NCI-H774 (cell line): ENCODE measurements at places on chromosomes 2 and 18.

GRCh38 chr2:135913727-135914365, 37.6 kb upstream of the MCM6 start:
- peak; percentile 25 for DNase-seq

GRCh38 chr2:68466778-68467076, 367 bp downstream of the FBXO48 start:
- DNase-seq: no peak

DNA sequence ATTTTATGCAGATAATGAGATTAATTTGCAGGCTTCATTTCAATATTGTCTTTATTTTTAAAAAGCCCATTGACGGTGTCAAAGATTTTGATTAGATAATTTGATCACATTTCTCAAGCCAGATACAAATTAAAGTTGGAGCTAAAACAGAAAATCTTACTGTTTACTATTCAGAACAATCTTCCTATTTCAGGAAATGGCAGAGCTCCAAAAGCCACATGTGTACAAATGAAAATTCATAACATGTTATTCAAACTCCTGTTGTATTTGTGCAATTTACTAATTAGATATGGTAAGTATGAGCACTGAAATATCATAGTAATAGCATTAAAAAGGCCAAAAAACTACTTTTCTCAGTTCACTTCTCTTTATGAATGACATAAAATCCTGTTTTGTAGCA, 682.9 kb downstream of the KCNJ3 start:
- DNase-seq: no peak

DNA sequence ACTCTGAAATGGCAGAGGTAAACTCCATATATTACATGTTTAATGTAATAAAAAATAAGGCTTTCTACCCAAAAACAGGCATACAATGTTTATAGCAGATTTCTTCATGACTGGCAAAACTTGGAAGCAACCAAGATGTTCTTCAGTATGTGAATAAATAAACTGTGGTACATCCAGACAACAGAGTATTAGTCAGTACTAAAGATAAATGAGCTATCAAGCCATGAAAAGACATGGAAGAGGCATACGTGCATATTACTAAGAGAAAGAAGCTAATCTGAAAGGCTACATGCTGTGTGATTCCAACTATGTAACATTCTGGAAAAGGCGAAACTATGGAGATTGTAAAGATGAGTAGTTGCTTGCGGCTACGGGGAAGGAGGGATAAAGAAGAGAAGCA, 97.4 kb downstream of the OSR1 start:
- DNase-seq: no peak

DNA sequence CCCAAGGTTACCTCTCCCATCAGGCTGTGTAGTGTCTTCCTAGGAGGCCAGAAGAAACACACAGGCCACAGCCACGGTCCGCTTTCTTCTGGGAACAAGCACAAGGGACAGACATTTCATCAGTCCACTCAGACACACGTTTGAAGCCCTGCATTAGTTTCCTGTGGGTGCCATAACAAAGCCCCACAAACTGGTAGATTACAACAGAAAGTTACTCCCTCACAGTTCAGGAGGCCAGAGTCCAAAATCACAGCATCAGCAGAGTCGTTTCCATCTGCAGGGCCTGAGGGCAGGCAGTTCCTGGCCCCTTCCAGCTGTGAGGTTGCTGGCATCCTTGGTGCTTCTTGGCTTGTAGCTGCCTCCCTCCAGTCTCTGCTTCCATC, 8.8 kb upstream of the PRLH start:
- no peak for DNase-seq
